ENCODE measurements at places on chromosomes 12 and 14.
A peak's percentile ranks its signal among the peaks of the same experiment; 100 is the strongest.

- no peak for DNase-seq
These were observed 27.8 kb upstream of the BMAL2 start for GRCh38 chr12:27304856-27305255.

DNA sequence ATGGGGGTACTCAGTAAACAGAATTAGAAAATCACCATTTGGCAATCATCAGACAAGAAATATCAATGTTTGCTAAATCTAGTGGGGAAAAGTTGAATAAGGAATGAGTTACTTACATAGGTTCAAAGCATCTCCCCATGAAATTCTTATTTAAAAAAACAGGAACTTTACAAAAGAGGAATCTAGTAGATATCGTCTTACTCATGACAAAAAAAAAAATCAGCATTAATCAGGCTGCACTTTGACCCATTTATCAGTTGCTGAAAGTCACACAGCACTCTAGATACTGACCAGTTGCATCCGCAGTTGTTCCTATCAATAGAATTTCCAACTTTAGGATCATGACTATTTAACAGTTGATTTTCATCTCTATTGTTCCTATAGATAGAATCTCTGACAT is 5.8 kb upstream of the DICER1 start:
- no peak for DNase-seq

GRCh38 chr14:38056270-38056669 is 151.4 kb upstream of the SSTR1 start:
- DNase-seq = no peak

- no peak for DNase-seq
These were observed 319.2 kb downstream of the PDZRN4 start for GRCh38 chr12:41507286-41507685.

DNA sequence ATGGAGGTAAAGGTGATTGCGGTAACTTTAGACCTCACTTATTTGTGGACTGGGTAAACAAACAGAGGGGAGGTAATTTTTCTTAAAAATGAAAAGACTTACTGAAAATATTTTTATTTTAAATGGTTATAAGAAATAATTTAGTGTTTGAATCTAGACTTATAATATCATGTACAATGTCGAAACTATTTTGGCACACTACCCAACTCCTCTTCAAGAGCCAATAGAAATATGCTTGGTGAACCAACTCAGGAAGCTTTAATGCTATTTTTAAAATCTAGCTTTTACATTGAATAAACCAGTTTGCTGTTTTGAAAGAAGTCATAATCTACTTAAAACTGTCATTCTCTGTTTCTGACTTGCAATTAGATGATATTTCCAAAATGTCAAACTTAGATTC is 175.8 kb upstream of the NPAS3 start:
- DNase-seq = no peak

DNA sequence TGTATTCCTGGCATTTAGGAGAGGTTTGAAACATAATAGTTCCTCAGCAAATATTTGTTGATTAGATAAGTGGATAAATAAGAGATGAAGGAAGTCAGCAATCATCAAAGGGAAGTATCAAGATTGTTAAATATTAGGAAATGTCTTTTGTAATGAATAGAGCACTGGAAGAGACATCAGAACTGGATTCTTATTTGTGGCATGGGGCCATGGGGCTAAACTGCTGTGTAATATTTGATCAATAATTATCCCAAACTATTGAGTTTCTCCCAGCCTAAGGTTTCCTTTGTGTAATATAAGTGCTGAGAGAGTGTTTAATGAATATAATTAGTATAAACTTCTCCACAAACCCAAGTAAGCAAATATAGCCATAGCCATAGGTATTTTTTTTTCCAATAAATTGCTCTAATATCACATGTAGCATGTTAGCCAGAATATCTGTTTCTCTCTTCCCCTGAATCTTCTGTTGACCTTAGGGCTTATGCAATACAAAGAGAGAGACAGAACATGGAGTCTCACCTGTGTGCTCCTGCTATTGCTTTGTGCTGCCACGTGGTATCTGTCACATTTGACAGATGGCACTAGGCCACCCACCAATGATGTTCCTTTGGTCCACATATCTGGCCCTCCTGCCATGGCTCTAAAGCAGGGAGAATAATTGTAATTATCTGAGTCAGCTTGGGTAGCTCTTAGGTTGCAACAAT is 658.7 kb downstream of the SOX5 start:
- DNase-seq = no peak

GRCh38 chr12:27243006-27243405 is 1.1 kb upstream of the STK38L start:
- no peak for DNase-seq

- peak; percentile 77 for DNase-seq
These were observed 1.2 kb downstream of the SRGAP1 start for GRCh38 chr12:63845726-63846125.

DNA sequence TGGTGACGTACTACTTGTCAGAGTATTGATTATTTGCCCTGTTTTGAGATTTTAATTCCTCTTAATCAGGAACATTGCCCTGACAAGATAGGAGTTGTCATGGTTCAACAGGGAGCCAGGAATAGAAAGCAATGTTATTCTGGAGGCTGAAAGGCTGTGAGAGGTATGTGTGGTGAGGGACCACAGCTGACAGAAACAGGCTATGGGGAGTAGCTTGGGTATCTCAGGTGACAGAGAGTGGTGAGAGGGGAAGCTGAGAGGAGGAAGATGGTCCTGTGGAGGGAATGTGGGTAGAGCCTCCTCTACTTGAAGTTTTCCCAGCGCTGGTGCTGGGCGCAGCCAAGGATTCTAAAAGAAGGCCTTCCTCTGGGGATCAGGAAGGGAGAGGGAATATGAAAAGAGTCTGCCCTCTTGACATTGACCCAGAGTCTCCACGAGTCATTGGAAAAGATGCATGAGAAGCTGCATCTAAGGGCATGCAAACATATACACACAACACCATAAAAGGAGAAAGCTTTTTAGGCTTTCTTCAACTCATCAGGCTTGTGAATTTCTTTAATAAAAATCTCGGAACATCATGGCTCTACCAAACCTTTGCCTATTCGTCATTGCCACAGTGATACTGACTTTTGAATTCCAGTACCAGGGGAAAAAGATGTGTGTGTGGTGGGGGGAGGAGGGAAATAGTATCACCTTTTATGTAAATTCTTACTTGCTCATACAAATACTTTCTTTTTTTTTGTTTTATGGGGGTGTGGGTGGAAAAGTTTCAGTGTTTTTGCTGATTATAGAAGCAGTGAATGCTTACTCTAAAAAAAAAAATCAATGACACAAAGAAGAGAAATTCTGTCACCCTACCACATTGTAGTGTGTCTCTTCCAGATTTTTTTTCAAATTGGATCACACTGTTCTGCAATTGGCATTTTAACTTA is 39.9 kb upstream of the DHRS7 start:
- DNase-seq = no peak

GRCh38 chr14:89617481-89618329 is 200.7 kb upstream of the FOXN3 start:
- DNase-seq = no peak

DNA sequence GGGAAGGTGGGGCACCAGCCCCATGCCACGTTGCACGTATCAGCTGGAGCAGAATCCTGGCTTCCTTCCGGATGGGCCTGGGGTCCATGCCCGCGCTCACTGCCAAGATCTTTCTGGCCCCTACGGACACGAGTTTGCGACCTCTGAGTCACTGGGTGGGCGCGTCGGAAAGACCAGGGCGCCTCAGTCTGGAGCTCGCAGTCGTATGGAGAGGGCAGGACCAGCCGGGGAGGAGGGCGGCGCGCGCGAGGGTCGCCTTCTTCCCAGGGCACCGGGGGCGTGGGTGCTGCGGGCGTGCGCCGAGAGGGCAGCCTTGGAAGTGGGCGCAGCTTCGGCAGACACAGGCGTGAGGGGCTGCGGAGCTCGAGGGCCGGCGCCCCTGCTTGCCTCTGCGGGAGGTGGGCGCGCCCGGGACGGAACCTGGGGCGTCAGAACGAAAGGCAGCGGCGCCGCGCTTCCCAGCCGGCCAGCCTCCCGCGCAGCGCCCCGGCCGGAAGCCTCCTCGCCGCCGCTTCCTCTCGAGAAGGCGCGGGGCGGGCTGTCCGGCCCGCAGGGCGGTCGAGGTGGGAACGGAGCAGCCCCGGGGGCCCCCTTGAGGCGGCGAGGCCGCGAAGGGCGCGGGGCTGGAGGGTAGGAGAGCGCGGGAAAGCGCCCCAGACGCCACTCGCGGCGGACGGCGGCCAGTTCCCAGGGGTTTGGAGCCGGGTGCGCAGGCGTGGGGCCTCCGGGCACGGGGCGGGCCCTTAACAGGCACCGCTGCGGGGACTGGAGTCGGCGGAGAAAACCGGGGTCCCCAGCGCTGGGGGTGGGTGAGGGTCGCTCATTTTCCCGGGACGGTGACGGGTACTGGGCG is at the start of gene ARL6IP4:
Gene ARL6IP4, plus strand, starts transcription at position 499 of the 853 bp plus-strand sequence. CDS start 459 bp downstream, outside the sequence.
- peak; percentile 82 for DNase-seq

DNA sequence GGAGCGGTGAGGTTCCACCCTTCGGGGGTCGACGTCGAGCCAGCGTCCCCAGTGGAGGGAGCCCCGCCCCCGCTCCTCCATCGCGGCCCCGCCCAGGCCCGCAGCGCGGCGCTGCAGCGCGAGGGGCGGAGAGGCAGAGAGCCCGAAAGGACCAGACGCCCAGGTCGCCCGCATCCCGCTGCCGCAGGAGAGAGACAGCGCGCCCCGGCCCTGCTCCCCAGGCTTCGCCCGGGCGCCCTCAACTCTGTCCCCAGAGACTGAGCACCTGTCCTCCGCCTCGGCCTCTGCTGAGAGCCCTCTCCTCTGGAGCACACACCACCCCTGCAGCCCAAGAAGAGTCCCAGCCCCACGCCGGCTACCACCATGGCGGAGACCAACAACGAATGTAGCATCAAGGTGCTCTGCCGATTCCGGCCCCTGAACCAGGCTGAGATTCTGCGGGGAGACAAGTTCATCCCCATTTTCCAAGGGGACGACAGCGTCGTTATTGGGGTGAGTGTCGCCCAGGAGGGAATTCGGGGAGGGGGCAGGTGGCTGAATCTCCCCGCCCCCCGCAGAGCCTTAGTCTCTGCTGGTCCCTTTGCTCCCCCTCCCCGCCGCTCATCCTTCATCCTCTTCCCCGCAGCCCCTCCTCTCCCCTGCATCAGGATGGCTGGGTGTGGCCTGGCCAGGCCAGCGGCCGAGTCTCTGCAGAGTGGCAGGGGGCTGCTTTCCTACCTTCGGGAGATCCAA is at the start of gene KIF5A:
Gene KIF5A, plus strand, starts transcription at position 136 of the 732 bp plus-strand sequence. Its CDS starts 228 bp downstream, at position 364.
- DNase-seq = no peak

- no peak for DNase-seq
These were observed 47.9 kb downstream of the RPH3A start for GRCh38 chr12:112839386-112839972.

DNA sequence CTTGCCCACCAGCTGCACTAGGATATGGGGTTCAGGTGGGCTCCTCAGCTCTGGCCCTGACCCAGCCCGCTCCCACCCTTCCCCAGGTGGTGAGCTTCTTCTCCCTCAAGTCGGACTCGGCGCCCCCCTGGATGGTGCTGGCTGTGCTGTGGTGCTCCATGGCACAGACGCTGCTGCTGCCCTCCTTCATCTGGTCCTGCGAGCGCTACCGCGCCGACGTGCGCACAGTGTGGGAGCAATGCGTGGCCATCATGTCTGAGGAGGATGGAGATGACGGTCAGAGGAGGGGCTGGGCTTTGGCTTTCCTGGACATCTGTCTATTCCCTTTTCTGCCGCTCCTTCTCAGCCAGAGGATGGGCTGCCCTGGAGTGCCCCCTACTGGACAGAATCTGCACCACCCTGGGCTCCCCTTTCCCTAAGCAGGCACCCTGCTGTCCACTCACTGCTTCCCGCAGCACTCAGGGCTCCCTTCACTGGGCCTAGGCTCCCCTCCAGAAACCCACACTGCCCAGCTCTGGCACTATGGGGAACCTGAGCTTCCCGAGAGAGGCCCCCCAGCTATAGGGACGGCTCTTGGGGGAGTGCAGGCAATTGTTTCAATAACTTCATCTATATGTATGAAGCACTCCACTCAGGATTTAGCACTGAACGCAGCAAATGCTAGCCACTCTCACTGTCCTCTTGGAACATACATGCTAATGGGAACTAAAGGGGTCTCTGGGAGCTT is 2.6 kb upstream of the P3H3 start:
- DNase-seq = peak; percentile 78

GRCh38 chr14:24979725-24980239 is 70.2 kb downstream of the STXBP6 start:
- no peak for DNase-seq

GRCh38 chr12:9104767-9105423 is 10.8 kb downstream of the A2M start:
- no peak for DNase-seq

- no peak for DNase-seq
These were observed 12.8 kb upstream of the RPLP0 start for GRCh38 chr12:120213758-120214157.

- no peak for DNase-seq
These were observed 39.1 kb upstream of the NUDT4 start for GRCh38 chr12:93338598-93338997.

- no peak for DNase-seq
These were observed 21.3 kb downstream of the CRADD start for GRCh38 chr12:93698307-93699092.

GRCh38 chr12:115437061-115437567 is 753.1 kb upstream of the TBX3 start:
- no peak for DNase-seq

DNA sequence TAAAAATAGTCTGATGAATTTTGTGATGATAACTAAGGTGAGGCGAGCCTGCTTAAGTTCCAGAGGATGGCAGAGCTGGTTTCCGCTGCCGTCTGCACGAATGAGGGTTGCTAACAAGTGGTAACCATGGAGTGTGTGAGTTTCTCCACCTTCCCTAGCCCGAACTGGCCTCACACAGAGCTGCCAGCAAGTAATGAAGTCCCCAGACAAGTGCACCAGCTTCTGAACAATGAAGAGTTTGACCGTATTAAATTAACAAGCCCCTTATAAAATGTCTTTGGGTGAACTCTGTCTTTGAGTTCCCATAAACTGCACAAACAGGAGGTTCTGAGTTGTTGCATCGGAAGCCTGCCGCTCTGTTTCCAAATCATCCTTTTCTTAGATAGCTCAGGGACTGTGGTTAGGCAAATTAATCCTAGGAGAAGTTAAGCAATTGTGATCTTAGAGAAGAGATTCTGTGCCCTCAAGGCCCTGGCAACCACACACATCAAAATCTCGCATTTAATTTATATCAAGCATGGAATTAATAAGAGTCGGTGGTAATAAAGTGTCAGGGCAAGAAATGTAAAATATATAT is 274.1 kb upstream of the DAAM1 start:
- no peak for DNase-seq

GRCh38 chr14:50786751-50787464 is 44.1 kb downstream of the NIN start:
- DNase-seq = no peak

DNA sequence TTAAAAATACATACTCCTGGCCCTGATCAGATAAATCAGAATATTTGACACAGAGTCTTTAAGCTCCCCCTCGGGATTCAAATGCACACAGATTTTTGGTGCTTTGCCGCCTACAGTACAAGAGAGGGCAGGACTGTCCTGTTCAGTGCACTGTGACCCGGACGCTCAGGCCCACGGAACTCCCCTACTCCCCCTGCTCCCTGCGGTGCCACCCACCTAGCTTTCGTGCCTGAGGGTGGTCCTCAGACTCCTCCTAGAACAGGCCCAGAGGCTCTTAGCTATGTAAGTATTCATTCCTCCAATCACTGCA is 13.7 kb upstream of the SERPINA3 start:
- DNase-seq = no peak
